Stimulated activated naive CD4-positive, alpha-beta T cell (primary cell): ENCODE measurements at places on chromosomes 4 and X.
A peak's percentile ranks its signal among the peaks of the same experiment; 100 is the strongest.

DNA sequence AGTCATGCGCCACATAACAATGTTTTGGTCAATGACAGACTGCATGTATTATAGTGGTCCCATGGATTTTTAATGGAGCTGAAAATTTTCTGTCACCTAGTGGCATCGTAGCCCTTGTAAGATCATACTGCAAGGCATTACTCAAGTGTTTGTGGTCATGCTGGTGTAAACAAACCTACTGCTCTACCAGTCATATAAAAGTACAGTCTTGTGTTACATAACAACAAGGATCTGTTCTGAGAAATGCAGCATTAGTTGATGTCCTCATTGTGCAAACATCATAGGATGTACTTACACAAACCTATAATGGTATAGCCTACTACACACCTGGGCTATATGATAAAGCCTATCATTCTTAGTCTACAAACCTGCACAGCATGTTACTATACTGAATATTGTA, 34.6 kb downstream of the COX18 start:
- DNase-seq = no peak

- DNase-seq = no peak
Measured at GRCh38 chr4:95674521-95674981, 125.8 kb upstream of the UNC5C start.

DNA sequence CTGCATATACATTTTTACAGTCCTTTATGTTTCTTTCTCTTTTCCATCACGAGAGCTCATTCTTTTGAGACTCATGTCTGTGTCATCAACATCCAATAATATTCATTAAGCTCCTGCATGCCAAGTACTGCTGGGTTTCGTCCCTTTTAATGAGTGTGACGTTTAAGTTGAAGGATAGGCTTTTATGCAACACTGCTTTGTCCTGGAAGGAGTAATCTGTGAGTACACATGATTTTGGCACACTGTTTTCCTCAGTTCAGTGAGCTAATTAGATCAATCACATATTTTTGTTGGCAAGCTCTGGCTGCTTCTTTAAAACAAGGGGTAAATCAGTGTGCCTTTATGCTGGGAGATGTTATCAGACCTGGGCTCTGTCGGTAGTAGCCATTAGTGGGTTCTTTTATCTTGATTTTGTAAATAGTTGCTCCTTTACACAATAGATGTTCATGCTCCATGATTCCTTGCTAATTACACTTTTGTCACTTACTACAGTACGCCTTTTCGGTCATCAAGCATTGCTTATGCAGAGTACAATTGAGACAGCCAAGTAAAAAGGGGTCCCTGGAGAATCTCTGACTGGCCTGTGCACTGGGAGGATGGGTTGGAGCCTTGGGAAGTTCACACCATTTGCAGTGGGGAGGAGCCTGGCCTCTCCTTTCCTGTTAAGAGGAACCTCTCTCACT, 132.6 kb downstream of the FHIP1A start:
- DNase-seq = no peak

- no peak for DNase-seq
Measured at GRCh38 chrX:15072259-15072658, 197.6 kb downstream of the ASB9 start.

GRCh38 chr4:186307497-186307896, 41.5 kb downstream of the F11 start:
- no peak for DNase-seq

GRCh38 chrX:51456246-51456645, 40.1 kb downstream of the NUDT11 start:
- no peak for DNase-seq

- no peak for DNase-seq
Measured at GRCh38 chrX:37998586-37999262, 7.6 kb upstream of the SYTL5 start.

DNA sequence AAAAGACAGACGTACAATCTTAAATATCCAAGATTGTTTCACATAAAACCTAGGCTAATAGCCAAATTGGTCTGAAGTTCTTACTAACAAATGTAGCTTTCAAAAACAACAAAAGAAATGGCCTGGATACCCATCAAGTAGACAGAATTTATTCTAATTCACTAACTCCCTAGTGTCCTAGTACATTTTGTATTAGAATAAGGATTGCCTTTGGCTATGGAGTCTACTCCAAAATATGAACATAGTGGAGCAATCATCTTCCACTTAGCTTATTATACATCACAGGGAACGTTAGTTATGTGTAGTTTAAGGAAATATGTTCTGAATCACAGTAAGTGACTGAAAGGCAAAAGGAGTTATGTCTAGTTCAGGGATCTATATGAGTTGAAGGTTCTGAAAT, 81.7 kb downstream of the MAPK10 start:
- no peak for DNase-seq

GRCh38 chrX:152405561-152405960, 45.6 kb downstream of the GABRA3 start:
- DNase-seq = no peak

- no peak for DNase-seq
Measured at GRCh38 chr4:55949482-55949802, 697 bp downstream of the CEP135 start.

GRCh38 chr4:114607056-114607455, 8.4 kb downstream of the UGT8 start:
- no peak for DNase-seq

DNA sequence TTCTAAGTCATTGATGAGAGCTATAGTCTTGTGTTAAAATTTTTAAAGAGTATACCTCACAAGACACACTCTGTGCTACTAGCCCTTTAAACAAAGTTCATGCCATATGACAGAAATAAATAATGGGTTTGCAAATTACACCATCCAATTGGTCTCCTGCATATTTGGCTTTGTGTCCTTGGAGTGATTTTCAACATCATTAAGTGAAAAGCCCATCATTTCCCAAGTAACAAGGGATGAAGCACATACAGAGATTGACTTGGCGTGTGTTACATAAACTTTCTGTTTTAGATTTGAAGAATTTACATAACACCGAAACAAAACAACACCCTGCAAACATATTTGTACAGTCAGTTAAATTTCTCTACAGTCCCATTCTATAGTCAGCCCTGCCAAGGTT, 216.9 kb upstream of the NEIL3 start:
- DNase-seq = no peak

DNA sequence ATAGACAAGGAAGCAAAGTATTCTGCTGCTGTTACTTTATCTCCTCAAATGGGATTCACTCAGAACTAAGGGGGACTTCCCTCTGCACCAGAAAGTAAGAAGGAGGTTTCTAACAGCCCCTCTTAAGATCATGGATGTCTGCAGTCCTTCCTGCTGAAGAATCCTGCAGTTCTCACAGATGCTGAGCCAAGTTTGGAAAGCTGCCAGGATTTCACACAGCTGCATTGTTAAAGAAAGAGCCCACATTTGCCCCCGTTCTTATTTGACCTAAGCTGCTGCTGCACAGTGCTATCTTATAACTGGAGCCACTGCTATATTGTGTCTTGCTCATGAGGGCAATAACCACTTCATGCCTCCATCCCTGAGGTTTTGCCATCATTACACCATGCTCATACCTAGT, 81.1 kb downstream of the FAAH2 start:
- DNase-seq = no peak

- DNase-seq = no peak
Measured at GRCh38 chrX:41082783-41083182, 2.5 kb upstream of the USP9X start.

DNA sequence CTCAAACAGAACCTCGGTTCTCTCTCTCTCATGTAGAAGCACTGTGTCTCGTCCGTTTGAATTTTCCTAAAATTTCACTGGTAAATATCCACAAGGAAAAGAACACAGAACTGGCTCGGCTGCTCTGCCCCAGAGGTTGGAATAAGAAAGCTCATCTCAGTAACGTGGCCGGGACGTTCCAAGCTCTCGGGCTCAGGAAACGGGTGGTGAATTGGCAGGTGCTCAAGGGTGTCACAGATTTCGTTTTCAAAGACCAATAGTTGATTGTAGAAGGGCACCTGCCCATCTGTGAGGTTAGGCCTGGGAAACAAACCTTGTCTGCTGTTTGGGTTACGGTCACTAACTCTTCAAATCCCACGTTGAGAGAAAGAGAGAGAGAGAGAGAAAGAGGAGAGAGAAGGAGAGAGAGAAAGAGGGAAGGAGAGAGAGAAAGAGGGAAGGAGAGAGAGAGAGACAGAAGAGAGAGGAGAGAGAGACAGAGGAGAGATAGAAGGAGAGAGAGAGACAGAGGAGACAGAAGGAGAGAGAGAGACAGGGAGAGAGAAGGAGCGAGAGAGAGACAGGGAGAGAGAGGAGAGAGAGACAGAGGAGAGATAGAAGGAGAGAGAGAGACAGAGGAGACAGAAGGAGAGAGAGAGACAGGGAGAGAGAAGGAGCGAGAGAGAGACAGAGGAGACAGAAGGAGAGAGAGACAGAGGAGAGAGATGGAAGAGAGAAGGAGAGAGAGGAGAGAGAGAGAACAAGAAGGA, 106.6 kb downstream of the CRLF2 start:
- DNase-seq = no peak

- DNase-seq = no peak
Measured at GRCh38 chr4:118849867-118850487, 14.1 kb upstream of the SEC24D start.

- DNase-seq = no peak
Measured at GRCh38 chrX:132393992-132394391, 94.8 kb downstream of the MBNL3 start.

GRCh38 chr4:86919561-86920223, 15.1 kb upstream of the AFF1 start:
- no peak for DNase-seq

GRCh38 chrX:28498658-28499057, 88.6 kb upstream of the IL1RAPL1 start:
- no peak for DNase-seq

DNA sequence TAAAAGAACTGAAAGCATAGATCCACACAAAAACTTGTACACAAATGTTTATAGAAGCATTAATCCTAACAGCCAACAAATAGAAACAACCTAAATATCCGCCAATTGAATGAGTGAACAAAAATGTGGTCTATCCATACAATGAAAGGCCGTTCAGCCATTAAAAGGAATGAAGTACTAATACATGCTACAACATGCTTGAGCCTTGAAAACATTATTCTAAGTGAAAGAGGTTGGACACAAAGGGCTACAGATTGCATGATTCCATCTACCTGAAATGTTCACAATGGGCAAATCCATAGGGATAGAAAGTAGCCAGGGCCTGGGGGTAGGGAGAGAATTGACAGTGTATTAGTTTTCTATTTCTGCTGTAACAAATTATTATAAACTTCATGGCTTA, 169.2 kb downstream of the SPCS3 start:
- no peak for DNase-seq

GRCh38 chr4:26020083-26020668, 106.2 kb downstream of the SMIM20 start:
- no peak for DNase-seq

- no peak for DNase-seq
Measured at GRCh38 chr4:187865914-187866313, 129.7 kb upstream of the ZFP42 start.

GRCh38 chrX:136030303-136031191, 45.3 kb downstream of the SLC9A6 start:
- DNase-seq = no peak

DNA sequence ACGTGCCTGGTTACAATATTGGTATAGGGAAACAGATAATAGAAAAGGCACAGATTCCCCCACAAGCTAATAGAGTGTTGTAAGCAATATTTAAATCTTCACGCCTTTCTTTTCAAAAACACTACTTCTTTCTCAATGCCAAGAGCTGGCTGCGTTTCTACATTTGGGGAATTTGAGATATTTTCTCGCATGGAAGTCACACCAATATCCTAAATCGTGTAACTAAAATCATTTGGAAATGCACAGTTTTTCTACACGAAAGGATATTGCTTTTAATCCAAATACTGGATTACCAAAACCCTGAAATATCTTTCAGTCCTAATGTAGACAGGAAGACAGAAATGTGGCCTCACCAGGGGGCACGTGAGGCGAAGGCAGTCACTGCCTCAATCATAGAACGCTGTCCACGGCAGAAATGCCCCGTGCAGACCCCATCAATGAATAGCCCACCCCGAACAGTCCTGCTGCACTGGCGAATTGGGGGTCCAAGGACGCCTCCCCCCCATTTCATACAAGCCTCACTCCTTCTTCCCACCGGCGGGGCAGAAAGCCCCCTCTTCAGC, 106.6 kb downstream of the NSUN7 start:
- no peak for DNase-seq

GRCh38 chr4:134636338-134637051, 434.9 kb upstream of the PABPC4L start:
- no peak for DNase-seq

DNA sequence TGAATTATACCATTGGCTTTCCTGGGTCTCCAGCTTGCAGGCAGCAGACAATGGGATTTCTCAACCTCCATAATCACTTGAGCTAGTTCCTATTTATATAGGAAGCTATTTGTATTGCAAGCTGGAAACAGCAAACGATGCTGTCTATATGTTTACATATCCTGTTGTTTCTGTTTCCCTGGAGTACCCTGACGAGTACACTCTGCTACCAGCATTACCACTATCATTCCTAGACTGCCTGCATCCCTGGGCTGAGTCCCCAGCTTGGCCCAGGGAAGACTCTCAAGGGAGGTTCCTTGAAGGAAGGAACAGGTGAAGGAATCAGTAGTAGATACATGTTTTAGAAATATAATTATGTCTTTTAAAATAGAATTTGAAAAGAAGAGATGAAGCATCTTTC, 81.4 kb downstream of the EVC2 start:
- DNase-seq = no peak

GRCh38 chr4:83535520-83536361, at the start of gene GPAT3:
Gene GPAT3 (plus strand): TSS chr4:83536108. CDS start chr4:83536623, 515 bp downstream.
- peak; percentile 70 for DNase-seq

GRCh38 chr4:121255986-121256750, 92.0 kb upstream of the TNIP3 start:
- peak; percentile 3 for DNase-seq

- DNase-seq = no peak
Measured at GRCh38 chr4:17690898-17691297, 76.5 kb downstream of the MED28 start.

DNA sequence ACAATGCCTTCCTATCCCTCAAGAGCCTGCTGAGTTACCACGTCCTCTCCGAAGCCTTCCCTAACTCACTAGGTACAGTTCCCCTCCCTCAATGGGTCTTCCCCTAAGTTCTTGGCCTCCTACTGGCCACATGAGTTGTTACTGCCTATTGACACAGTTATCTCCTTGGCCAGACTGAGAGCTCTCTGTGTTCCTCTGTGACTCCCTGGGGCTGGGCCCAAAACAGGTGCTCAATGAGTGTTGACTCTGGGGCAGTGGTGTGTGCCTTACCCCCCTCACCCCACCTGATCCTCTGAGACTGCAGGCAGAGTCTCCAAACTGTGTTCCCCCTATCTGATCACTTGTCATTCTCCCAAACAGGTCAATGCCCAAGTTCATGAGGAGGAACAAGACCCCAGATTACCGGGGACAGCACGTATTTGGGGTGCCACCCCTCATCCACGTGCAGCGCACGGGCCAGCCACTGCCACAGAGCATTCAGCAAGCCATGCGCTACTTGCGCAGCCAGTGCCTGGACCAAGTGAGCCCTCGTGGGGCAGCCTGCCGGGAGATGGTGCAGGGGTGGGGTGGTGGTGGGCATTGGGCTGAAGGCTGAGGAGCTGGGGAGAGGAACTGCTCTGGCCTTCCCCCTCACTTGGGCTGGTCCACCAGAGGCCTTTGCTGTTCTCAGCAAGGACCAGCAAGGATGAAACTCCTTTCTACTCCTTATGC, 72.6 kb downstream of the STARD8 start:
- no peak for DNase-seq

- no peak for DNase-seq
Measured at GRCh38 chrX:72392816-72393800, 87.4 kb upstream of the CITED1 start.

- DNase-seq = peak; percentile 71
Measured at GRCh38 chr4:140149846-140150635, 3.9 kb downstream of the MAML3 start.
